EL (cell line): ENCODE measurements at places on chromosomes 13 and 19.

- no peak for DNase-seq
Measured at GRCh38 chr19:18993115-18993514, 40.2 kb downstream of the SUGP2 start.

GRCh38 chr13:43687038-43687437 lies 99.7 kb downstream of the ENOX1 start:
- DNase-seq: peak; percentile 2

- no peak for DNase-seq
Measured at GRCh38 chr13:105790923-105791322, 744.5 kb downstream of the EFNB2 start.

DNA sequence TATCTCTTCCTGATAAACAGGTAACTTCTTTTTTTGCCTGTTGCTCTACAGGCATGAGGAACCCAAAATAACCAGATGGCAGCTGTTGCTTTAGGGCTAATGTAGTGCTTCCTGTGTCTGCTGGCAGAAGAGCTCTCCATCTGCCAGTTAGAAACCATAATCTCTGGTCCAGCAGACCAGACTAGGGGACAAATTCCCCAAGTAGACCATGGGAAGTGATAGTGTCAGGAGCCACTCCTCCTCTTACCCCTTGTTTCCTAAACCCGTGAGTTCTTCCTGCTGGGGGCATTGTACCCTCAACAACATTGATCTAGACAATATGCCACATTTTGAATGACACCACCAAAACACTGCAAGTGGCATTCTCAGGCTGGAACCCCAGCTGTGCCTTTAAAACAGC lies 135.9 kb downstream of the DLEU7 start:
- no peak for DNase-seq

DNA sequence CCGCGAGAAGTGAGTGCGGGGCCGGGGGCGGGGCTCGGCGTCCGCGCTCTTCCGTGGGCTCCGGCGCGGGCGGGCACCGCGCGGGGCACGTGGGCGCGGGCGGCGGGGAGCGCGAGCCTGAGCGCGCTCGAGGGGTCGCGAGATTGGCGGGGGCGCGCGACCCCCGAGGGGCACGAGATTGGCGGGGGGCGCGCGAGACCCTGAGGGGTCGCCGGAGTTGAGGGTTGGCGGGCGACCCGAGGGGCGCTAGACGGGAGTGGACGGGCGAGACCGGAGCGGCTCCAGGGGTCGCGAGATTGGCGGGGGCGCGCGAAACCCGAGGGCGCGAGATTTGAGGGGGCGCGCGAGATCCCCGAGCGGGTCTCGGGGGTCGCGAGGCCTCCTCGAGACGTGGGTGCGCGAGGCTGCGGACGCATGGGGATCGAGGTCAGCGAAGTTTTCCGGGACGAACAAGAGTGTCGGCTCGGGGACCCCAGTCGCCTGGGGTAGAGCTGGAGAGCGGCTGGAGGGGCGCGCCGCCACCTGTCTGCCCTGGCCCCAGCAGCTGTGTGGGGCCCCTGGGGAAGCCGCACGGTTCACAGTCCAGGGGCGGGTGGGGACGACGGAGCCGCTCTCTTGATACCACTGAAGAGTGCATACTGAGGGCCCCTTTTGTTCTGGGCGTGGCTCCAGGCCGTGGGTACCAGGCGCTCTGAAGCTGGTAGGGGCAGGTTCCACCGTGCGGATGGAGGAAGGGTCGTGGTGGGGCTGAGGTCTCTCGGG lies 682 bp downstream of the SSBP4 start:
- no peak for DNase-seq

DNA sequence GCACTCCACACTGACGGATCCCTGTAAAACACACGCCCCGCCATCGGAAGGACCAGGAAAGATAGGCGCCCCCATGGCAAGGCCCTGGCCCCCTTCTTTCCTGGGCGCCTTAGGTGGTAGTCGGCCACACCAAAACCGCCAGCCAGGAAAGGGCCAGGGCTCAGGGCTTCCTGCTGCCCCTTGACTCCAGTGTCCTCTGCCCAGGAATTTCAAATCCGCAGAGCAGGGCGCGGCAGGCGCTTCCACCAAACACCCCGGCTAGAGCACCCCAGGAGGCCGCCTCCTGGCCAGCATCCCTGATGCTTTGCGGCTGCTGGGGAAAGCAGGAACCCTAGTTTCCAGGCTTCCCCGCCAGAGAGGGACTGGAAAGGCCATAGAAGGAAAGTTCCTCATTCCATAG lies 57.5 kb downstream of the ZNF726 start:
- DNase-seq: no peak

GRCh38 chr13:45847554-45848224 lies 3.9 kb downstream of the SIAH3 start:
- DNase-seq: no peak

DNA sequence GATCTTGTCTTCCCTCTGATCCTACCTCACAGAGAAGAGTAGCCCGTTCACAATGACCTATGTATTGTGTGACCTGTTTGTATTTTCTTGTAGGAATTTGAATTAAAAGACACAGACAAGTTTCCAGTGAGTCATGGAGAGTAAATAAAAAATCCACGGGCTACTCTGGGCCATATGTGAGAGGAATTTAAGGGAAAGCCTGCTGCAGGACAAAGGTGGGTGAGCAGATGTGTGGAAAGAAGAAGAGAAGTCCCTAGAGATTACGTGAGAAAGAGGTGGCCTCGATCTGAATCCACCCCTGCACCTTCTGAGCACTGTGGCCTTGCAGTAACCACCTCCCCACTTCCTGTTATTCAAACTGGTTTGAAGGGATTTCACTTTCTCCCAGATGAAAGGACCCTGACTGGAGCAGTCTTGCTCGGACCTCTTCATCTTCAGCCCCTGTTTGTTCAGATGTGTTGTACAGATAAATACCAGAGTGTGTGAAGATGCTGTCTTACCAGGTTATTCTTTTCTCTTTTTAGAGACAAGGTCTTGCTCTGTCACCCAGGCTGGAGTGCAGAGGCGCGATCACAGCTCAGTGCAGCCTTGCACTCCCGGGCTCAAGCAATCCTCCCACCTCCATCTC lies 205.4 kb downstream of the PDS5B start:
- DNase-seq: peak; percentile 20

GRCh38 chr13:48891586-48891985 lies 84.1 kb upstream of the FNDC3A start:
- peak; percentile 80 for DNase-seq
